ENCODE measurements at places on chromosomes 11 and 22.

DNA sequence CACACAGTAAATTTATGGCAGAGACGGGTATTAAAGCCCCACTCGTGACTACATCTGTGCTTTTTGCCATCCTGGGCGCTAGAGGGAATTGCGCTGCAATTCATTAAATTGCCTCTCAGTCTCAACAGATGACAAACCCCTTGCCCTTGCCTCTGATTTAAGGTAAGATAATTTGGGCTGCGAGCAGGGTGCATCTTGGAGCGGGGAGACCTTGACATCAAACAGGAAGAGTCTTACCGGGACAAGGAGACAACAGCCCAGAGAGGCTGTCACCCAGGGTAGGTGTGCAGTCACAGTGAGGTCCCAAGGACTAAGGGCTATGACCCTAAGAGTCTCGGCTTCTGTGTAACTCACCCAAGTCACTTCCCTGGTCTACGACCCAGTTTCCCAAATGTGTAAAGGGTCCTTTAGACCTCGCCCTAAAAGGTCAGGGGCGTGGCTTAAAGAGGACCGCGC, 449 bp upstream of the TOM1 start:
- DNase-seq, result no peak

- no peak for DNase-seq
These were observed 5.7 kb upstream of the LIN7C start for GRCh38 chr11:27512238-27512637.

- no peak for DNase-seq
These were observed 71.7 kb downstream of the RPS6KA4 start for GRCh38 chr11:64430645-64431044.

GRCh38 chr22:45722006-45722405, 50.4 kb downstream of the ATXN10 start:
- no peak for DNase-seq

DNA sequence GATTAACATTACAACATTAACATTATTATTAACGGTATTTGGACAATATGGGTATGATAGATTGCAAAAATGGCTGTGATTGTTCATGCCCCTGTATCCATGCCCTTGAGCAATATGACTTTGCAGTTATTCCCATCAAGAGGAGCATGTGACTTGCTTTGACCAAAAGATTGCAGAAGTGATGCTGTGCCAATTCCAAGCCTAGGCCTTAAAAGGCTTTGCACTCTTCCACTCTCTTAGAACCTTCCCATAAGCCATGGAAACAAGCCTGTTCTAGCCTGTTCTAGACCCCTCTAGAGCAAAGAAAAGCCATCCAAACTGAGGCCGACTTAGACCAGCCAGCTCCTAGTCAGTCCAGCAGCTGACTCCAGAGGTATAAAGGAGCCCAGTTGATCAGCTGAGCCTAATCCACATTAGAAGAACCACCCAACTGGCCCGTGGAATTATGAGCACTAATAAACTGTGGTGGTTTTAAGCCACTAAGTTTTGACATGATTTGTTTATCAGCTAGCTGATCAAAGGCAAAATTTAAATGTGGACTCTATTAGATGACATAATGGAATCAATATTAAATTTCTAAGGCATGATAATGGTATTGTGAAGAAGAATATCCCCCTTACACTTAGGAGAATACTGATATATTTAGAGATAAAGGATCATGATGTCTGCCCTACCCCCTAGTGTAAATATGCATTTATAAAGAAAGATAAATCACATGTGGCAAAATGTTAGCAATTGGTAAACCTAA, 28.6 kb downstream of the RAB30 start:
- DNase-seq, result no peak

Data from vagina (tissue), 2 donors.